Stimulated activated CD8-positive, alpha-beta memory T cell treated with anti-CD3 and anti-CD28 coated beads, Interleukin-4, amount 100 ng/mL, for 1 hour (primary cell): ENCODE measurements at places on chromosomes 12 and 14.

GRCh38 chr14:91254461-91254860, 10.0 kb upstream of the GPR68 start:
- DNase-seq: no peak

DNA sequence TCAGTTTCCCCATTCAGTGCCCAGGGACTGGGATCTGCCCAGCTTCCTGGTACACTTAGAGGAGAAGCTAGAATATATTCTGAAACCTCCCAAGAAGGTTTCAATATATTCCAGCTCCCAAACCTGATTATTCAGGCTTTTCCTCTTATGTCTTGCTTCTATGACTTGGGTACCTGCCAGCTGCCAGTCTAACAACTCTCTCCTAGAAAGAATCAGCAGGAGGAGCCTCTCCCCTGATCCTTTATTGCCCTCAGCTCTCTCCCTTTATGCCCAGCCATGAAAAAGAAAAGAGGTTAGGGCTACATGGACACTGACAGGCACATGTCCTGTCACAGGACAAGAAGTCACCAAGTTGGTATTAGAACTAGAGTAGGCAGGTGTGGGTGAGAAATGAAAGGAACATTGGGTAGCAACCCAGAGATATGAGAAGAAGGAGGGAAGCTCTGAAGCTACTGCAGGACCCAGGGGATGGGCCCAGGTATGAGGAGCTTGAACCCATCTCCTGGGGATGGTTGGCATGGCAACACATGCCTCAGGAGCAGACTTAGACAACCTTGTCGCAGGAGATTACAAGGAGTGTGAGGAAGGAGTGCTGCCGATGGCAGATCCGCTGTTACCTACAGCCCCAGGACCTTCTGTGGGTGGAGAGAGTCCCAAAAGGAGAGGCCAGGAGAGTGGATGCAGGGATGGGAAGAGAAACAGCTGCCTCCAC, 2.0 kb upstream of the CACNB3 start:
- no peak for DNase-seq

GRCh38 chr12:54479421-54479820, 6.0 kb upstream of the GTSF1 start:
- DNase-seq: no peak

- DNase-seq: no peak
These were observed 32.4 kb upstream of the PPP1R13B start for GRCh38 chr14:103879570-103880347.

DNA sequence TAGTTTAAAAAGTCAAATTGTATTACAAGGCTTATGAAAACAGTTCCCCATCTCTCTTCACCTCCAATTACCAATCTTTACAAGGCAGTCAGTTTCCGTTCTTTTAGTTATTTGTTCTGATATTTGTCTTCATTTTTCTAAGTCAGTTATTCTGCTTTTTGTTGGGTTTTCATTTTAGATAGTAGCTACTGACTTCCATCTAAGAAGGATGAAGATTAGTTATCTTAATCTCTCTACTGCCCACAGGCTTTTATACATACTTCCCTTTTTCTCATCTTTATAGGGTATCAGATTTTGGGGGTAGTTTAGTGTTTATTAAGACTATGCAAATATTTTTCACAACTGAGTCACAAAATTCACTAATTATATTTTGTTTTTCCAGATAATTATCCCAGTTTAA, 38.4 kb downstream of the FRS2 start:
- no peak for DNase-seq

GRCh38 chr14:94853920-94854319, 84.0 kb upstream of the GSC start:
- DNase-seq: no peak

DNA sequence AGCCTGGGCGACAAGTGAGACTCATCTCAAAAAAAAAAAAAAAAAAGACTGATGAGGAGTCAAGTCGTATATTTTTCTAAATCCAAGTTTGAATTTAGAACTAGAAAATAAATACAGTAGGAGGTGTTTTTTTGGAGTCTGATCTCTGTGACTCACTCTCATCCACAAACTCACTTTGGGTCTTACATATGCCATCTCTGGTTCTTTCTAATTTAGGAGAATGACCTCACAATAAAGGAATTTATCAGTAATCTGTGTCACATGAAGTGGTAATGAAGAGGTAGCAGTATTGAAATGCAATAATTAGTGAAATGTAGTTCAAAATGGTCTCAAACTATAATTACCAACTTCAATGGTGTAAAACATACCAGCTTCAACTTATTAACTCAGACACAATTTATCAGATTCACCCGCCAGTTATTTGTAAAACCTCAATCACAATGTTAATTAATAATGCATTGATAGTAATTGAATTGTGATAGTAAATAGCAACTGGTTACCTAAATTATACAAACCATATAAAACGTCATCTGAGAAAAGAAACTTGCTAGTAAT, 4.4 kb upstream of the CFL2 start:
- no peak for DNase-seq

DNA sequence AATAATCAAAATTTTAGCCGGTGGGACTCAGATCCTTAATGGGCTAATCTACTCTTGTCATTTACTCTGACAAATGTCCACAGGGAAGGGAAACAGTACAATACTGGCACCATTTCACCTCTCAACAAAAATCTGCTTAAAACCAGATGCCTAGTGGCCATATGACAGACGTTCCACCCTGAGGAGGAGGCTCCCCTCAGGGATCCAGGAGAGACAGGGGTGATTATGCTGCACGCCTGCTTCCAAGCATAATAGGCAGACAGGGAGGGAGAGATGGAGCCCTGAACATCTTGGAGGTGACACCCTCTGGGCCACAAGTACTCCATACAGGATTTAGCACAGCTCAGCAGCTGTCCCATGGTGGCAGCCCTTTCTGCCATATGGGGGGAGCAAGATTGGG, 24.8 kb upstream of the AKAP6 start:
- DNase-seq: no peak

DNA sequence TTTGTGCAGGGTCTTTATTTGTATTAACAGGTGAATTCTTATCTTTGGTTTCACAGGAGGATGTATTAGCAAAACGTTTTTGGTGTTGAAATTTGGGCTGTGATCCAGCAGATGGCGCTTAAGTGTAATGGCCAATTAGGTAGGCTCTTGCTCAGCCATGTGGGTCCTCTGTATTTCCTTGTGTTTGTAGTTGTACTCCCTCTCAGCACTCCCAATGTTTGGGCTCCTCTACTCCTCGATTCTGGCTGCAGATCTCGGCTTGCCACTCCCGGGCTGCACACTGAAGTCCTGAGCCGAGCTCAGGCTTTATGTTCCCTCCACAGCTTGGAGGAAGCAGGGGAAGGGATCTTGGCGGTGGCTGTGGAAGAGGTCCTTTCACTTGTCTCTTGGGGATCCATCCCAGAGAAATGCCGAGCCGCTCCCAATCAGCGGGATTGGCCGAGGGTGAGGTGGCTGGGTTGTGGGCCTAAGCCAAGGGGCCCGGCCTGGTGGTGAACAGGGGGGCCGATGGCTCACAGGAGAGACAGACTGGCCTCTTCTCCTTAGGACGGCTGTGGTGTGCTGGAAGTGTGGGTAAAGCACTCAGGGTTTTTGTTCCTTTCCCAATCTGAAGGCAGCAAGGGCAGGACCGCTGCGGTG, 133.7 kb downstream of the AEBP2 start:
- no peak for DNase-seq

DNA sequence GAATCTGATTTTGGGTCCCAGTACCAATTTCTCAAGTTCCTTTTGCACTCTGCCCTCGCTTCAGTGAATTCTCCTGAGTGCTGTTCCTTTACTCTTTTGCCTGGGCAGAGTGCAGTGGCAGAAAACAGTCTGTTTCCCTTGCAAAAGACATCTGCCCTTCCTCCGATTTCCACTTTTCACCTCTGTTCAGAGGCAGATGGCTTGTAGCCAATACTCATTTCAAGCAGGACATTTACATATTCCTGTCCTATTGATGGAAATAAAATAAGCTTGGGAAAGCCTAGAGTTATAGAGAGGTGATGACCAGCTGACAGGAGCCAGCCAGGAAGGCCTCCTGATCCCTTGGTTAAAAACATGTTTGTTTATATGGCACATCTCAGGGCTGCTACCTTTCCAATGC, 111.0 kb downstream of the SLC8A3 start:
- DNase-seq: no peak

- DNase-seq: no peak
These were observed 45.4 kb downstream of the ALX1 start for GRCh38 chr12:85325442-85325841.

GRCh38 chr12:6076346-6076745, 48.1 kb downstream of the VWF start:
- no peak for DNase-seq

- DNase-seq: no peak
These were observed 23.2 kb upstream of the RIN3 start for GRCh38 chr14:92490239-92490959.

GRCh38 chr14:97604731-97605130, 807.5 kb downstream of the VRK1 start:
- DNase-seq: no peak

DNA sequence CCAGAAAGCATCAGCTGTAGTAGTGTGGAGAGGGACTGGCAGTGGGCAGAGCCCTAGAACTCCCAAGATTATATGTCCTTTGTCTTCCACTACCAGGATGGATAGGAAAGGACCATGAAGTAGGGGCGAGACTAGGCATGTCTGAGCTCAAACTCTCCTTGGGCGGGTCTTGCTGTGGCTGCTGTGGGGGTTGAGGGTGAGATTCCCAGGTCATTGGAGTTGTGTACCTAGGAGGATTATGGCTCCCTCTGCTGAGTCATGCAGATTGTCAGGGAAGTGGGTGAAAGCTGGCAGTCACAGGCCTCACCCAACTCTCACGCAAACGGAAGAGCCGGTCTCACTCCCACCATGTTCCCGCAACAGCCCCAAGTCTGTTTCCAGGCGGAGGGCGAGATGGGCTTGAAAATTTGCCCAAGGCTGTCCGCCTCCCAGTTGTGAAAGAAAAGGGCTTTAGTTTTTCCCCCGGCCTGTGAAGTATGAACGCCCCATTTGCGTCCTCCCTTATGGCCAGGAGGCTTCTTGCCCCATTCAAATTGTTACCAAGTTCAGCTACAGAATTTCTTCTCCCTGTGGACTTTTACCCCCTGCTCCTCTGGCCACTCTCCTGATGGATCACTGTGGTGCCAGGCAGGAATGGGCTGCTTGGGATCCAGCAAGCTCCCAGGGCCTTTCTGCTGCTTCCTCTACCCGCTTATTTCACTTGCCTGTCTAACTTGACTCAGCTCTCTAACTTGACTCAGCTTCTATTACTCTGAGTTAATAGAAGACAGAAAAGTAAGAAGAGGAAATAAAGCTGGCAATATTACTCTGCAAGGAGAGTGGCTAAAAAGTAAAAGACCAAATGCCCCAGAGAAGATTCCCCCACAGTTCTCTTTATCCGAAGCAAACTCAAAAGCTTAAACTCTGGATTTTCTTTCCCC, 159.3 kb downstream of the SLC2A13 start:
- no peak for DNase-seq

DNA sequence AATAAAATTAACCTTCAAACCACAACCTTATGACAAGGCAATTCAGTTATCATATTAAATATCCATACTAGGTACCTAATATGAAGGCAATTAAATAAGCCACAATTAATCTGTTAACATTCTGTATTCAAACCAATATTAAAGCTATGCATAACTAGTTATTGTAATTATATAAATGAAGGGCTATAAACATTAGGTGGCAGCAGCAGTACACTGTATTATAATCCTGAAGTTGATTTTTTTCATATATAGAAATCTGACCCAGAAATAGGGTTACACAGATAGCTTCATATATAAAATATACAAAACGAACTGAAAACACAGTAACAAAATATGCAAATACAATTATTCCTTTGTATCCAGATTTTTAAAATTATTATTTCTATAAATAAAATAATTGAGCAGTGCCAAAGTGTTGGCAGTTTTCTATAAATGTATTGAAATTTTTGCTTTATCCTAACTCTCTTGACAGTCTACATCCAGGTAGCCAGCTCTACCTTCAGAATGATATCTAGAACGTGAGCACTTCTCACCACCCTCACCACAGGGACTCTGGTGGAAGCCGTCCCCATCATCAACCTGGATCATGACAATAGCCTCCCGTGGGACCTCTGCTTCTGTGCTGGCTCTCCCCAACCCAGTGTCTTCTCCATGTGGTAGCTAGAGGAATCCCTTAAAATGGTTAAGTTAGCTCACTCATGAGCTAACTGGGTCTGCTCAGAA, 136.2 kb downstream of the MED13L start:
- DNase-seq: no peak

DNA sequence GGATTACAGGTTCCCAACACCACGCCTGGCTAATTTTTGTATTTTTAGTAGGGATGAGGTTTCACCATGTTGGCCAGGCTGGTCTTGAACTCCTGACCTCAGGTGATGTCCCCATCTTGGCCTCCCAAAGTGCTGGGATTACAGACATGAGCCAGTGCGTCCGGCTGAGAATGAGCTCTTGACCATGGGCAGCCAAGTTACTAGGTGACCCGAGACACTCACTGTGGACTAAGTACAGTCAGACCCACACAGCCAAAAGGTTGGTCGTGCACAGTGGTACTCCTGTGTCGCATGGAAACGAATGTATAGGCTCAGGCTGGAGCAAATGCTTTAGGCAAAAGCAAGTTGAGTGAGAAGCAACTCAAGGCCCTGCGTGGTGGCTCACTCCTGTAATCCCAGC, 21.0 kb downstream of the DLK1 start:
- no peak for DNase-seq

DNA sequence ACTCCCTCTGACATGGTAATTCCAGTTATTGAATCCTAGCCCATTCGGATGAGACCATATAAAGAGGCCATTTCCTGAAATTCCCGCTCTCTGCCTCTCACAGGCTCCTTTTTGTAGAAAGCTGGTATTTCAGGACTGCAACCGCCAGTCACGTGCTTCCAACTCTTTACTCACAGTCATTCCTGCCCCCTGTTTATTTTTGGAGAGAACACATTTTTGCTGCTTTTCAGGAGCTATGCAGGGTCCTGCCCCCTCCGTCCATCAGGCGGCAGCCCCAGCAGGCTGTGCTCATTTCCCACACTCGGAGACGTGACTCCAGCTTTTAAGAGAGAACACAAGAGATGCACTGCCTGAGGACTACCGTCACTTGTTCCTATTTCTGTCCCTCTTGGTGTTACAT, 26.8 kb downstream of the IFT43 start:
- DNase-seq: no peak

GRCh38 chr12:122336015-122336946, 70.0 kb upstream of the VPS33A start:
- DNase-seq: peak; percentile 13

DNA sequence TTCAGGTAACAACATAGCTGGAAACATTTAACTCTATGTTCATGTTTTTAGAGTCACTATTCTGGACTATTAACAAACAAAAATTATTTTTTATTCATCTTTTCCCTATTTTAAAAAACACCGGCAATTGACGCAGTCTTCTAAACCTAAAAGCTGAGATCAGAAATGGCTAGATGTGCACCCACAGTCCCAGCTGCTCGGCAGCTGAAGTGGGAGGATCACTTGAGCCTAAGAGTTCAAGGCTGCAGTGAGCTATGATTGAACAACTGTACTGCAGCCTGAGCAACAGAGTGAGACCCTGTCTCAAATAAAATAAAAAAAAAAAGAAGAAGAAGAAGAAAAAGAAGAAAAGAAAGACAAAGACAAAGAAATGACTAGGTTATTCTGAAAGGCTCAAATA, 64.5 kb downstream of the PAX9 start:
- DNase-seq: no peak

- DNase-seq: no peak
These were observed 39.9 kb downstream of the INSM2 start for GRCh38 chr14:35573911-35574310.
